ENCODE measurements at places on chromosomes 7 and 10.

GRCh38 chr7:158995514-158995913 is 139.2 kb downstream of the DYNC2I1 start:
- no peak for DNase-seq

DNA sequence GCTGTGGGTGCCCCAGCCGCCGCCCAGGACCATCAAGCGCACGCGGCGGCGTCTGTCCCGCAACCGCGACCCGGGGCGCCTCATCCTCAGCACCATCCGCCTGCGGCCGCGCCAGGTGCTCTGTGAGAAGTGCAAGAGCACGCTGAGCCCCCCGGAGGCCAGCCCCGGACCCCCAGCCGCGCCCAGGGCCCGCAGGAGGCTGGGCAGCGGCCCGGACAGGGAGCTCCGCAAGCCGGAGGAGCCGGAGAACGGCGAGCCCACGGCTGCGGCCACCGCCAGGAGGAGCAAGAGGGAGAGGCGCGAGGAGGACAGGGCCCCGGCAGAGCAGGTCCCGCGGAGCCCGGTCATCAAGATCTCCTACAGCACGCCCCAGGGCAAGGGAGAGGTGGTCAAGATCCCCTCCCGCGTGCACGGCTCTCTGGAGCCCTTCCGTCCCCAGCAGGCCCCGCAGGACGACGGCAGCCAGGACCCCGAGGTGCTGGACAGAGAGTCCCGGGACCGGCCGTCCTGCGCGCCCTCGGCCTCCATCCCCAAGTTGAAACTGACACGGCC is 8.0 kb downstream of the PWWP2B start:
- DNase-seq: no peak

DNA sequence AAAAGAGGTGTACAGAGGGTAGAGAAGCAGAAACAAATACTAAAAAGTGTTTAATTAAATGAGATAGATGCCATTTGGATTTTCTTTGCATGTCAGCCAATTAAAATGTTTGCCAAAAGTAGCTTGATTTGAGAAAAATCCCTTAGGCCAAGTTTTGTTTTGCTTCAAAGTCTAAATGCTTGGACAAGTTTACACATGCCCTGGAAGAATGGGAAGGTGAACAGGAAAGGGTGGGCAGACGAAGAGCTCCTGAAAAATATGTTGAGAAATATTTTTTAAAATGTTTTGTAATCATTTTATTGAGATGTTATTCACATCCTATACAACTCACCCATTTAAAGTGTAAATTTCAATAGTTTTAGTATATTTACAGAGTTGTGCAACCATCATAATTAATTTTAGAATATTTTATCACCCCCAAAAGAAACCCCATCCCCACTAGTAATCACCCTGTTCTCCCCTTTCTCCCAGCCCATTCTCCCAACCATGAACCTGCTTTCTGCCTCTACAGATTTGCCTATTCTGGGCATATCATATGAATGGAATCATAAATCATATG is 98.5 kb upstream of the ANK3 start:
- no peak for DNase-seq

- DNase-seq: no peak
Measured at GRCh38 chr7:71236230-71237105, 104.5 kb downstream of the GALNT17 start.

- no peak for DNase-seq
Measured at GRCh38 chr7:159086301-159086925, 58.3 kb downstream of the VIPR2 start.

GRCh38 chr10:19491166-19491565 is 325.1 kb upstream of the PLXDC2 start:
- DNase-seq: no peak

Measured in activated naive CD4-positive, alpha-beta T cell treated with anti-CD3 and anti-CD28 coated beads, Interleukin-2, amount 50 U/mL, for 16 hours (primary cell).